ENCODE measurements at places on chromosomes 1 and 21.

GRCh38 chr1:94719926-94720793 lies 100.0 kb upstream of the SLC44A3 start:
- DNase-seq: peak; percentile 56

DNA sequence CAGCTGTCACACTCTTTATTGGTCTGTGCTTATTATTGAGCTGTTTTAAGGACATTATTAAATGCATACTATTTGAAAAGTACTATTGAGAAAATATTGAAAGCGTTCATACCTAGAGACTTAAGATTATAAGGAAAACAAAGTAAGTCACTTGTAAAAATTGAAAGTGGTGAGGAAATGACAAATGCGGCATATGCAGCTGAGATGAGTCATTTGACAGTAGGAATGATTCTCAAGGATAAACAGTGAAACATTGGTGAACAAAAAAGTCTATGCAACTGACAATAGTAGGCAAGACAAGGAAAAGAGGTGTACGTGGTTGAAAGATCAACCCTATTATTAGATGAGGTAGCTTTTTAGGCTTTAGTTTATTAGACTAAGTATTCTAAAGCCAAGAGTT lies 82.6 kb upstream of the MAP10 start:
- DNase-seq: no peak

- DNase-seq: no peak
These were observed 194.8 kb downstream of the EIF4G3 start for GRCh38 chr1:20981915-20982314.

- no peak for DNase-seq
These were observed 534.6 kb downstream of the SMYD3 start for GRCh38 chr1:245972476-245972875.

GRCh38 chr1:169387399-169387798 lies 19.4 kb downstream of the BLZF1 start:
- no peak for DNase-seq

DNA sequence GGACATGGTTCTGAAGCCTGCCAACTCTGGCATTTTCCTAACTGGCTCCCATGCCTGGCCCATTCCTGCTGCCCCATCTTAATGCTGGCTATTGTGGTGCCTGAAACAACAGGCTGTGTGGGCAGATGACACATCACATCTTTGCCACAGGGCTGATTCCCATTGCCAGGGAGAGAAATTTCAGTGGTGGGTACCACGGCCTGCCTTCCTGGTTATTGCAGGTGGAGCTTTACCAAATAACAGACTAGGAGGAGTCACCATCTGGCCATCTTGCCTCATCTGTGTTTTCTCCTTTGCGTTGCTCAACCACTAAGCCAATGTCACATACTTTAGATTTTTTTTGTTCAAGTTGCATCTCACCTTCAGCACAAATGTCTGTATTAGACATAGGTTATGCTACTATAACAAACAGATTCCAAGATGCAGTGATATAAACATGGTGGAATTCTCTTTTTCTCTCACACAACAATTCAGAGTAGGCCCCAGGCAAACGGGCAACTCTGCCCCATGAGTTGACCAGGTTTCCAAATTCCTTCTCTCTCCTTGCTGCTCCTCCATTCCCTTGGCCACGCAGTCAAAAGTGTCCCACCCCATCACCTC lies 14.1 kb downstream of the CDA start:
- no peak for DNase-seq

- DNase-seq: peak; percentile 44
These were observed 3.1 kb downstream of the RNF207 start for GRCh38 chr1:6208723-6209660.

DNA sequence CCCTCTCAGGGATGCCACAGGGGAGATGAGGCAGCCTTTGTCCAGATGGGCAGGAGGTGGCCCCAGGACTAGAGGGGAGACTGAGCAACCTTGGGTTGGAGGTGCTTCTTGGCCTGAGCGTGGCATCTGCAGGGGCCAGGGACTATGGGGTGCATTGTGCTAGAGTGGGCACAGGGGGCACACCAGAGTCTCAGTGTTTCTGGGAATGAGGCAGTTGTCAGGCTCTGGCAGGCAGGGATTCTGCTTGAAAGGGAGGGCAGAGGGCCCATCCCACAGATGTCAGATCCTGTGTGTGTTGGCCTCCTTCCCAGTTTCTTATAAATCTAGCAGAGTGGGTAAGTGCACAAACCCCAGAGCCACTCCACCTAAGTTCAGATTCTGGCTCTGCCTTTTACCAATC lies 13.7 kb downstream of the LGR6 start:
- no peak for DNase-seq

DNA sequence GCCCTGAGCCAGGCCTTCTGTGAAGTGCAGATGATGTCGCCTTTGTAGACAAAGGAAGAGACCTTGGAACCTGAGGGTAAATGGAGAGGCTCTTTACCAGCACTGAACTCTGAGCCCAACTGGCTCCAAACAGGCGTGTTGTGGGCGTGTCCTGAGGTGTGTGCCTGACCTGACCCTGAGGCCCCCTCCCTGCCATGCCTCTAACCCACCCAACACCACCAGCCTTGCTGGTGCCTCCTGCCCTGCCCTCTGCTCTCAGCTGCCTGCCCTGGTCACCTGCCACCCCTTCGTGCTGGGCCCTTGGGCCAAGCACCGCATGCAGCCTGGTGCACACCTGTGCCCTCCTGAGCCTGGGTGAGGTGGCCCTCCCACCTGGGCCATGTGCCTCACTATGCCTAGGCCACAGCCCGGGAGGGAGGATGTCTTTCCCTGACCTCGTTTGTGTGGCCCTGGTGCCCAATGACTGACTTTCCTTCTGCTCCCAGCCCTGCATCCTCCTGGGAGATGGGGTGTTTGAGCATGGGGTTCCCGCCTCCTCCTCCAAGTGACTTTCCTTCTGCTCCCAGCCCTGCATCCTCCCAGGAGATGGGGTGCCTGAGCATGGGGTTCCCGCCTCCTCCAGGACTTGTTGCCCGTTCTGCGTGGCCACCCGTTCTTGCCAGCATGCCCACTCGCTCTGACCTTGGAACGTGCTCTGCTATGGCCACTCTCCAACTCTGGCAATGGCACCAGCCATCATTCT lies 157.0 kb downstream of the PCBP3 start:
- DNase-seq: no peak

DNA sequence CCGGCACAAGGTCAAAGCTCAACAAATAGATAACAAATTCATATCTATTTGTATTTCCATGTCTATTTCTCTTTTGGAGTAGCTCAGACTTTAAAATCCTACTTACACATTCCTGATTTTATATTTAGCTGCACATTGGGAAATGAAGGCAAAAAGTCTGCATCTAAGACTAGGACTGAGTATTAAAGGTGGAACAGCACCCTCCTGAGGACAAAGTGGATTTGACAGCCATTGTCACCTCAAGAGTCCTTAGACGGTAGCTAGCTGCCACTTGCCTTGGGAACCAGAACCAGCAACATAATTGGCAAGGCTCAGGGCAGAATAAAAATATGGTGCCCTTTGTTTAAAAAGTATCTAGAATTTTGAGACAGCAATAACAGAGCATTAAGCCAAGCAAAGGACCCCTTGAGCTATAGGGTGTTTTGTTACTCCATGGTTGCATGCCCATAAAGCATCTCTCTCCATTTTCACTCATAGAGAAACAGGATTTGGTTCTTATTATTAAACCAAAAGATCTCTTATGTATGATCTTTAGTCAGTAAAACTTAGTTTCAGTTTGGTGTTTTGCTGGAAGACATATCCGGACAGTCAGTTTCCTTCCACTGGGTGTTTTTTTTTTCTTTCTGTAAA lies 30.0 kb upstream of the SGIP1 start:
- DNase-seq: no peak

DNA sequence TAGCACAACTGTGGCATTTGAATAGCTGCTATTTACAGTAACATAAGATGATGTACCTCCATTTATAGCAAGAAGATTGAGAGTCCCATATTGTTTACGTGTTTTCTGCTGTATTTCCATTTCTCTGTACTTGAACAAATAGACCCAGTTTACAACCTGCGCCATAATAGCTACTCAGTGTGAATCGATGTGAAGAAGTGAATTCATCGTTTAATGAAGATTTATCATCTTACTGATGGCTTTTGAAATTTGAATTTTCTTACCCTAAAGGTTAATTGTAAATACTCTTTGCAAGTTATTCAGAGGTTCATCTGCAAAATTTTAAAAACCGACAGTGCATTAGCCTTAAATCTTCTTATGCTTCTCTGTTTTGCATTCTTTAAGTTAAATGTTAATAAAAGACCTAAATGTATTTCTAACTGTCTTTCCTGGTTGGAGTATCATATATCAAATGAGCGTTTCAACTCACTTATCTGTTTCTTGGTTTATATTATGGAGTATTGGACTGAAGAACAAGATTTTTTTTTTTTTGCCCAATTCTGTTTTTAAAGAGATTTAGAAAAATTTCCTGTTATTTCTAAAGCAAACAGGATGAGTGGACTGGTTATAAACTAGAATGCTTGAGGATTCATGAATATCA lies 2.2 kb downstream of the MACO1 start:
- no peak for DNase-seq

GRCh38 chr1:54297596-54298283 lies 97.8 kb downstream of the MRPL37 start:
- DNase-seq: no peak

DNA sequence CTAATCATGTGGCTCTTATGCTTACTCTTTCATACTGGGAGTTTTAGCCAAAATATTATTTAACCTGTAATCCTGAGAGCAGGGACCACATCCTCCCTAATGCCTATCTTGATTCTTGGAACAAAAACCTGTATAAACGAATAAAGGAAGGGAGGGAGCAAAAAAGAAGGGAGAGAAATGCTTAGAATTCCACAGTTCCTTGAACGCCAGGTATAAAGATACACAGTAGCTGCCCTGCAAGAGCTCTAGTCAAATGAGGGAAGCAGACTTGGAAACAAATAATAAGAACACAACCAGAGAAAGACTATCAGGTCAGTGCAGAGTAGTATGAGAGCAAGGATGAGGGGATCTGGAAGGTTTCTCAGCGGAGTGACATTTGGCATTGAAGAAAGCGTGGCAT lies 116.3 kb downstream of the SLC30A10 start:
- no peak for DNase-seq

- DNase-seq: no peak
These were observed 55.9 kb downstream of the NEK7 start for GRCh38 chr1:198212675-198213074.

GRCh38 chr1:44976252-44976651 lies 10.1 kb downstream of the EIF2B3 start:
- no peak for DNase-seq
